ENCODE measurements at places on chromosomes 12 and 14.

DNA sequence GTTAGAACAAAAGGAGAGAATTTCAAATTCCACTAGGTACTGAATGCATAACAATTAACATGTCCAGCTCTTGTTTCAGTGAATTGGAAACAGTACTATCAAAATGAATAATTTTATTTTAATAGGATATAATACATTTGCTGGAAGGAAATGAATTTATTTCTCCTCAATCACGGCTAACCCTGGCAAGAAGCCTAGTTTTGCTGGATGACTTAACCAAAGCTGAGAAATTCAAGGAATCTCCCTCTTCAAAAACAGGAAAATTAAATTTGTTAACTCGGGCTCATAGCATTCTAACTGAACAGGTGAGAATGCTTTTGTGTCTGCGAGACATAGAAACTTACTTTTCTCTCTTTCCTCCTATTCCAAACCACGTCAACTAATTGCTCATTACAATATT is 163.5 kb upstream of the NEDD1 start:
- DNase-seq: no peak

- no peak for DNase-seq
Observed at GRCh38 chr12:39372929-39373328, 70.0 kb downstream of the KIF21A start.

DNA sequence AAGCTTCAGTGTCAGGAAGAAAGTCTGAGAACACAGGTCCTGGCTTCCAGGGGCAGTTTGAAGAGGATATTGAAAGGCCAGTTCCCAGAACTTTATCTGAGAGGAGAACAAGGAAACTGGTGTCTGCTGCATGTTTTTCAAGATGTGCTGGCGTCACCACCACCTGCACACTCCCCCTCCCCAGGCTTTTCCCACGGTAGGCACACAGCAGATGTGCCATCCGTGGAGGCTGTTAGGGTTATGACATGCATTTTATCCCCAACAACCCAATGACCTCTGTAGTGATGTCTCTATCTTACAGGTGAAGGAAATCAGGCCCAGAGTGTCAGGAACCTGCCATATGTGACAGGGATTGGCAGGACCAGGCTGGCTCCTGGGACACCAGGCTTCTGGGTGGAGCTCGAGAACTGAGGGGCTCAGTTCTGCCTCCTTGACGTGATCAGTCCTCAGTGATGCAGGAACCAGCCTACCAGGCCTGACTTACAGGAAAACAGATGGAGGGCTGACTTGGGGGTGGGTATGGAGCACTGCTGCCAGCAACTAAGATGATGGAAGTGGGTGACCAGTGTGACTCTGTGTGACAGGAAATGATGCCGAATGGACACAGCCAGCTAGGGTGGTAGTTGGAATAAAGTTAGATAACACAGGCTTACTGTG is 16.8 kb downstream of the SLC25A47 start:
- peak; percentile 29 for DNase-seq

- no peak for DNase-seq
Observed at GRCh38 chr14:96783915-96784224, 13.3 kb upstream of the VRK1 start.

GRCh38 chr12:100279159-100279558 is 12.2 kb downstream of the SCYL2 start:
- no peak for DNase-seq

DNA sequence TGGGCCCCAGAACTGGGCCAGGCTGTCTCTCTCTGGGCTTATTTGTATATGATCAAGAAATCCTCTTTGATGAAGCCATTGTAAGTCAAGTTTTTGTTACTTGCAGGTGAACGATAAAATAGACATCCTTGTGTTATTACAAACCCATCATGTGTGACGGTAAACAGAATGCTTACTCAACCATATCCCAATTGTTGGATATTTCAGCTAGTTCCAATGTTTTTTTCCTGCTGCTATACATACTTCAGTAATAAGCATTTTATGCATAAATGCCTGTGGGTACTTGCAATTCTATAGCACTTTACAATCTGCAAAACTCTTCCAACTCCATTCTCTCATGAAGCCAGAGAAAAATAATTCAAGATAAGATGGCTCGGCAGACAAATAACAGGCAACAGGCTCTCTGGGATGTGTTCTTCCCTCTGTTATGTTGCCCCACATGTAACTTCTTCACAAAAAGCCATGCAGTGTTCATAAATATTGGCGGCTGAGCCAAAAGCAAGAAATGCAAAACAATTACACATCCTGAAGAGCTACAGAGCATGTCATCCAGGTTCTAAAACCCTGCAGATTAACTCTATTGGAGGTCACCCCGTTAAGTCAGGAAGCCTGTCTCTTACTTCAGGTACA is 69.5 kb downstream of the CLMN start:
- DNase-seq: no peak

- DNase-seq: no peak
Observed at GRCh38 chr14:53514197-53514596, 361.1 kb upstream of the DDHD1 start.

DNA sequence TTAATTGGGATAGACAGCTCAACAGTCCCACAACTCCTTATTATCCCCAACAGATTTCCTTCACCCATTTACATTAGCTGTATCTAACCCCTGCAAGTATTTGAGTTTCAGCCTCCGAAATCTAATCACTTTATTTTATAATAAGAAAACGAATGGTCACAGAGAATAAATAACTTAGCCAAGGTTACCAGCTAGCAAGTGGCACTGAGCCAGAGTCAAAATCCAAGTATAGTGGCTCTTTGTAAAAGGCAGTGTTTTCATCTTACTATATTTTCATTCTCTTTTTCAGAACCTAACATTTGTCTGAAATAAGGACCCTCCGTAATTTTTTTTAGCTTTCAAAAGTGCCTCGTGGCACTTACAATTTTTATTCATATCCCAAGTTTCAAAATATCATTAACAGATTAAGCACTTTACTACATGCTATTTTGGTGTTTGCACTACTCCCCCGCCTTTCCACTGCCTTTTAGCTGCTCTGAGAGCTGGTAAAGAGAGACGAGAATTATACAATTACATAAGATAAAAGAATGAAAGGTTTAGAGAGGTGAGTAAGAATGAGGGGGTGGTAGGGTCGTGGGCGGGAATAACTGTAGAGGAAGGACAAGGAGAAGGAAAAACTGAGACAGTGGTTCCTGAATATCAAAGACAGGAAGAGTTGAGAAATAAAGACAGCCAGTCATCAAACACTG is 3.7 kb upstream of the USP15 start:
- no peak for DNase-seq

- no peak for DNase-seq
Observed at GRCh38 chr12:108779998-108780688, 48.8 kb upstream of the CORO1C start.

DNA sequence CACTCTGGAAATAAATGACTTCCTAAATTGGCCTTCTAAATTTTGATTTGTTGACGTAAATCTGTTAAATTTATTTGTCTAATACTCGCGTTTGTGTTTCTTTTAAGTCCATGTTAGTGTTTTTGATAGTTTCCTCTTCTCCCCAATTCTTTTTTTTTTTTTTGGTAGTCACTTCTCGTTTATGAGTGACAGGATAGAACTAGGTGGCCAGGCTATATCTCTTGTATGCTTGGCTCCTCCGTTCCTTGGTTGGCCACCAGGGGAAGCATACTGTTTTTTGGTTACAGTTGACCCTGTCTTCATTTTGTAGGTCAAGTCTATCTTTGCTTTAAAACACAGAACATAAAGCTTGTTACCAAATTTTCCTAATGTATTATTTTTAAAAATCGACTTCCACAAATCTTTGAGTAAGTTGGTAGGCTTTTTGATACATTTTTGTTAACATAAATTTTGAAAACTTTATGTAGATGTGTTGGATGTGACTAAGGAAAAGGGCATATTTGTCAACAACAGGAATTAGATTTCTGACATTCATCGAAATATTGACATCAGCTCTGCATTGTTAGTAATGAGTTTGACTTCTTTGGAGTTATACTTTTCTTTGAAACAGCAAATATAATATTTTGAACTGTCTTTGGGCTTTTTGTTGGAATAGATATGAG is 2.2 kb downstream of the RCOR1 start:
- peak; percentile 79 for DNase-seq

DNA sequence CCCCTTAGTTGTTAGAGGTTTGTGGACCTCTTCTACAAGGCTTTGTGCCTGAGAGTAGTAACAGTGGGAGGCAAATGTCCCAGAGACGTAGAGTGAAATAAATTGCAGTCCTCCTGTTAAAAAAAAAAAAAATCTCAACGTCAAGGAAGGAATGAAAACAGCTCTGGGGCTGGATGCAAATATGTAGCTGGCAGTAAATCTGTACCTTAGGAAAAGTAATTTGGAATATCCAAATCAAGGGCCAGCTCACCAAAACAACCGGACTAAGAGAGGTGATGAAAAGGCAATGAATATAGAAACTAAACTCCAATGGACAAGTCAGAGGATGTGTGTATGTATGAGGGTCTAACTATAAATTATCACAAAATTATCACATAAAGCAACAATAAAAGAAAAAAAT is 27.0 kb downstream of the SINHCAF start:
- DNase-seq: no peak

DNA sequence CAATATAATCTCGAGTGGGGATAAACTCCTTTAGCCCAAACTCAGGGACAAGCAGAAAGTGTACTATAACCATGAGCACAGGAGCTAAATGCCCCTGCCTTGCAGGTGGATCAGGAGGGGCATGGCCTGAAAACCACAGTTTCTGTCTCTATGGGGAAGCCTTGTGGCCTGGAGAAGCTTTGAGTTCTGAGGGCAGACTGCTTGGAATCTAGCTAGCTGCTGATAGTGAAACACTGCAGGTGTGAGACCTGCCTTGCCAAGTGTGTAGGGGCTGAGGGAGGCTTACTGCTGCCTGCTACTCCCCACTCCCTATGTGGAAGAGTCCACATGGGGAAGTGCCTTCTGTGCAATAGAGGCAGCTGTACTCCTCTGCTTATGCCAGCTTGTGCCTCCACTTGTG is 352.3 kb upstream of the OR4E1 start:
- no peak for DNase-seq

- no peak for DNase-seq
Observed at GRCh38 chr14:23359167-23359626, 5.8 kb downstream of the EFS start.

GRCh38 chr12:5123921-5124320 is 80.2 kb downstream of the KCNA5 start:
- no peak for DNase-seq

DNA sequence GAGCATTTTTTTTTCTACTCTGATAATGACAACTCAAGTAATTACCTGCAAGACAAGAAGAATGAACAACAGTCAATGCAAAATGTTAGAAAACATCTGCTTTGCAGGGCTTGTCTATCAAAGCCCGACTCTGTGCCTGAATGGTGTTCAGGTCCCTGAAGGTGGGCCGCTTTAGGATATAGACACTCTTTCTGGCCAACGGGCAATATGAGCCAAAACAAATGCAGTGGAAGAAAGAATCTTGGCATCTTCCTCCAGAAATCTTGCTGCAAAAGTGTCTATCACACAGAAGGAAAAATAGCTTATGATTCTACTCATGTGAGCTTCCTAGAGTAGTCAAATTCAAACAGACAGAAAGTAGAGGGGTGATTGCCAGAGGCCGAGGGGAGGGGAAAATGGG is 32.7 kb downstream of the FOS start:
- DNase-seq: no peak

GRCh38 chr14:100466111-100466856 is 120.9 kb downstream of the BEGAIN start:
- no peak for DNase-seq

DNA sequence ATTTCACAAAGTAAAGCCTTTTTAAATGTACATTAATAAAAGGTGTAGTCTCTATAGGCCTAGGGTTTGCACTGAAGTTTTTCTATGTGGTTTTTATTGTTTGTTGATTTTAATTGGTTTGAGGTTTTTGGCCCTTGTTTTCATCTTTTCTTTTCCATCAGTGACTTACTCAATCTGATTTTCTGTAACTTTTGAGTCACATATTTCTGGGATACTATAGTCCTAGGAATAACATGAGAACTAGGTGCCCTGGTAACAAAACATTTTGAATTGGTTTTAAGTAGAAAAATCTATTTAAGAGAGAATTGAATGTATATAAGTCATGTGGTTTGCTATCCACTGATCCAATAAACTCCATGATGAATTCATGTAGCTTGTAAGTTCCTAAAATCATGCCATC is 311.9 kb downstream of the CEP128 start:
- DNase-seq: no peak

Measured in NCI-H524 (cell line).